RPMI7951 (cell line): ENCODE measurements at places on chromosomes 12 and 14. TPM values are rescaled to one million over a fixed set of nuclear protein-coding genes. Genes with fewer than 3 reads are reported as not detected.

GRCh38 chr14:61965030-61965745 lies 203.0 kb downstream of the SNAPC1 start:
- DNase-seq, result peak; percentile 59

GRCh38 chr14:99654235-99654985 lies 9.5 kb downstream of the HHIPL1 start:
- peak; percentile 57 for DNase-seq

DNA sequence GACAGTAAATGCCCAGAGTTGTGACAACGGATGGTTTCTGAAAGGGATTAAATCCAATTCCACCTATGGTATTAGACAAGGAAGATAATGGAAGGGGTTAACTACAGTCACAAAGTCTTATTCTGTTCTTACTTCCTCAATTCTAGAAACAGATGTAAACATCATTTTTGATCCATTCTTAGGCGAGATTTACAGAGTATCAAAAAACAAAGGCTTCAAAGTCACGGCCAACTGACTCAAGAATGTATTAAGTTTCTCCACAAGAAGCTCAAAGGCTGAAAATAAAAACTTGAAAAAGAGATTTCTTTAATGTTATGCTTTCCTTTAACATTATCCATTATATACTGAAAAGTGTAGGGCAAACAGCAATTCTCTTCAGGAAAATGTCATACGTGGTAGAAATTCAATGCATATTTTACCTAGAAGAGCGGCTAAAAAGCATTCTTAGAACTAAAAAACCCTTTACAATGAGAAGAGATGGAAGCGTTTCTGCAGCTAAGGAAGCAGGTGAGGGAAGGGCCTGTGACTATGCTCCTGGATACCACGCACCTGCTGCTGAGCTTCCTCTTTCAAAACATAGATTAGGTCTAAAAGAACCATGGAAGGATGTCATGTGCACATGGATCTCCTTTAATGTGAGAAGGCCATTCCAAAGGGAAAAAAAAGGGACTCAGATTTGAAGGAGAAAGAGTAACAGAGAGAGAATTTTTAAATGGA lies 185.8 kb downstream of the STXBP6 start:
- DNase-seq, result no peak

DNA sequence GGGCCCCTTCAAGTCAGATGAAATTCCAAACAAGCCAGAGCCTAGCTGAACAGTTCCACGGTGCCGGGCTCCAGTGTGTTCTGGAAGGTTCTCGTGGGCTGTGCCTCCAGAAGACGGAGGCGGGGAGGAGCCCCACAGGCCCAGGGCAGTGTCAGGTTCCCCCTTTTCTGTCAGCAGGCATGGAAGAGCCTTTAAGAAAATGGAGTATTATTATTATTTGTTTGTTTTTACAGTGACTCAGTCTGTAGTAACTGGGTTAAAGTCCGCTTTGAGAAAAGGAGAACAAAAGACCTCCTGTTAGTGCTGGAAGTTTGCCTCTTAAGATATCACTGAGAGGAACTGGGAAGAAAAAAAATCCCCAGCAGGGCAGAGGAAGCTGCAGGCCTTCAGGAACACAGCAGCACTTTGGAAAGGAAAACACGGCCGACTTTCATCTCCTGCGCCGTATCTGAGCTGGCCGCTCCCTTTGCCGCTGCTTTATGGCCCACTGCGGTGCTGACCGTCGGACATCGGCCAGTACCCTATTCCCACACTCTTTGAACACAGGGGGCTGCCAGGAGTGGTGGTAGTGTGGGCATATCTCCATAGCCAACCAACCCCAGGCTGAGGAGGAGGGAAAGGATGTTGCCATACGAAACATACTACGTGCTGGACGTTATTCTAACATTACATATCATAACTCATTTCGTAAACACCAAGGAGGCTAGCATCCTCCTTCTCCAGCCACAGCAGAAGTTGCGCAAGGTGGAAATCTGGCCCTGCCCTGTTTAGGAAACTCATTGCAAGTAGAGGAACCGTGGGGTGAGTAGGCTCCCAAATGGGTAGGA lies 194.0 kb downstream of the ZFP36L1 start:
- DNase-seq, result peak; percentile 93

DNA sequence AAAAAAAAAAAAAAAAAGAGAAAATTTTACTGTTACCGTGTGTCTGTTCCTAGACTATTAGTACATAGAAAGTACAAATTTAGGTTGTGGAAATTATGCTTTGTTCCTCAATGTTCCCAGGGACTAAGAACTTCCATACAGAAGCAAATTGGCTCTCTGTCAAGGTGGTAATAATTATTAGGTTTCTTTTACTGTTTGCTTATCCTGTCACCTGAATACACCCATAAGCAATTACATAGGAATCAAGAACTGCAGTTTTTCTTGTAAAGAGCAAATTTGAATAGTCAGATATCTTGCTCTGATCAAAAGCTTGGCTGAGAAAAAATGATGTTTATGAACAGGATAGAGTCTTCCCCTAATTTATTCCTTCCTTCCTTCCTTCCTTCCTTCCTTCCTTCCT lies 191.2 kb downstream of the AEBP2 start:
- no peak for DNase-seq

GRCh38 chr14:101369194-101369915 lies 191.9 kb upstream of the DIO3 start:
- DNase-seq, result no peak

DNA sequence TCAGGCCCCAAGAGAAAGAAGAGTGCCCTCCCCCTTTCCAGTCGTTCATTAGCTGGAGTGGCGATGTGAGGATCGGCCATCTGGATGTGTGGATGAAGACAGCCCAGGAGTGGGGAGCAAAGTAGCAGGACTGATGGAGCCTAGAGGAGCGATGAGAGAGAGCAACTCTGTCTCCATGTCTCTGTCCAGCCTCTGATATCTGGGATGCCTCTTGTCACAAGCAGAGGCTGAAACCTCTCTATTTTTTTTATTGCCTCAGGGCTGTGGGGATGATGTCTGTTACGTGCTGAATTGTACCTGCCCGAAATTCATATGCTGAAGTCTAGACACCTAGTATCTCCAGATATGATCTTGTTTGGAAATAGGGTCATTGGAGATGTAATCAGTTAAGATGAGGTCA lies 2.7 kb downstream of the SERPINA11 start:
- DNase-seq, result no peak

- peak; percentile 79 for DNase-seq
These were observed 644 bp downstream of the NAB2 start for GRCh38 chr12:57089271-57090245.

DNA sequence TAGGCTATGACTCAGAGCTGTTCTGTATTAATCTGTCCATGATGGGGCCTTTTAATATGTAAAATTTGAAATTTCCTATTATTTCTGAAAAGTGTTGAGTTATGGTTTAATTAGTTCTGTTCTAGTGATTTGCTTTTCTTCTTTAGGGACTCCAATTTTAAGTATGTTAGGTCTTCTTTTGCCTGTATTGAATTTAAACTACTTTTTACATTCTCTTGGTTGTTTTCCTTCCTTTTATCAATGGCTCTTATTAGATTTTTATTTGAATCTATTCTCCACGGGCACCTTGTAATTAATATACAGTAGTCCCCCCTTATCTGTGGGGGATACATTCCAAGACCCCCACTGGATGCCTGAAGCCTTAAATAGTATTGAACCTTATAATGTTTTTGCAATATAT lies 46.4 kb downstream of the DDHD1 start:
- DNase-seq, result no peak

GRCh38 chr14:84485036-84485435 lies 1044.9 kb upstream of the FLRT2 start:
- no peak for DNase-seq

- no peak for DNase-seq
These were observed 32.7 kb upstream of the VPS37B start for GRCh38 chr12:122928404-122929147.

GRCh38 chr14:95362138-95362494 lies 42.4 kb upstream of the CLMN start:
- no peak for DNase-seq

GRCh38 chr12:30909349-30910037 lies 17.1 kb upstream of the TSPAN11 start:
- no peak for DNase-seq

DNA sequence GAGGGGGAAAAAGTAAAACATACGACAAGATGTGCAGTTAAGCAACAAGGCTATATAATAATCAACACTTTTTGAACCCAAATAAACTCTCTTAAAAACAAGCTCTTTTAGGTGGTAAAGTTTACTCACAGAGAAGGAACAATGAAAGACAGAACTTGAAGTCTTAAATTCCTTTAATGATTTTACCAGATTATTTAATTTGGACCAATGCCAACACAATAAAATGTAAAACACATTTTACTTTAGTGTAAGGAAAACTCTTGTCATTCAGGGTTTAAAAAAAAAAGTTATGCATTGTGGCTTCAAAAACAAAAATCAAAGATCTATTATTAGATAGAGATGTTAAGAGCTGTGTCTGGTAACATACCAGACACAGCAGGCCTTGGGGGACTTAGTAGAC lies 13.1 kb downstream of the TSPAN8 start:
- DNase-seq, result no peak

GRCh38 chr14:96906434-96906833 lies 109.3 kb downstream of the VRK1 start:
- no peak for DNase-seq

- DNase-seq, result no peak
These were observed 15.3 kb downstream of the NOC4L start for GRCh38 chr12:132159555-132160003.

DNA sequence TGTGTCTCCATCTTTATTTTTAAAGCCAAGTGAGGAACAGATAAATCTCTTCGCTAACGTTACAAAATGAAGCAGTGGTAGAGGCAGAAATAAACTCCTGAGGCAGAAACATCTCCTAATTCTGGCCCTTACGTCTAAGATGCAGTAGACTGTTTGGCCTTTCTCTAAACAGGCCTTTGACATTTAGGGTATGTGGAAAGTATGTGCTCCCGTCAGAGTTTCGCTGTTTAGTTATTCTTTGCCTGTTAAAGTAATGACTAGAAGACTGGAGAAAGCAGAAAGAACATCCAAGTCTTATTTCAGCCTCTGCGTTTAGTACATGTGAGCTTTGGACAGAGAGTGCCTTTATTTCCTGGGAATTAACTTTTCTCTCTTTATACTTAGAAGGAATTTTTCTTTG lies 216.6 kb downstream of the RAD51B start:
- no peak for DNase-seq

GRCh38 chr14:96827290-96827689 lies 30.1 kb downstream of the VRK1 start:
- no peak for DNase-seq

- peak; percentile 79 for DNase-seq
These were observed 2.8 kb downstream of the FBXL14 start for GRCh38 chr12:1591543-1591942.

- no peak for DNase-seq
These were observed 77.5 kb upstream of the ATP2A2 start for GRCh38 chr12:110203546-110203945.

- DNase-seq, result peak; percentile 68
These were observed 3.6 kb downstream of the ZNF839 start for GRCh38 chr14:102323102-102323501.

GRCh38 chr14:105203057-105203531 lies 22.0 kb upstream of the NUDT14 start:
- peak; percentile 52 for DNase-seq

DNA sequence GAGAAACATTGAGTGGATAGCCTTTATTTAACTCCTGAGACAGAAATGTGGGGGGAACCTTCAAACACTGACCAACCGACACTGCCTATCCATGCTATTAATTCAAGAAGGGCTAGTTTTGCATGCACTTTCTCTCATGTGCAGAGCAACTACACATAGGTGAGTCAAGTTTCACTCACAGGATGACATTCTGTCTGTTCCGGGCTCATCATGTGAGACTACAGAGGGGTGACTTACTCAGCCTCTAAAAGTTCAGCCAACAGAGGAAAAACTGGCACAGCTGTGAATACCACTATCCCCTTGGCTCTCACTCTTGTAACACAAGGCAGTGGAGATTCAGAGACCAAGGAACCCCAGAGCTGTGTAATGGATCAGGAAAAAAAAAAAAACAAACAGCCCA lies 13.3 kb downstream of the BEST3 start:
- peak; percentile 79 for DNase-seq

DNA sequence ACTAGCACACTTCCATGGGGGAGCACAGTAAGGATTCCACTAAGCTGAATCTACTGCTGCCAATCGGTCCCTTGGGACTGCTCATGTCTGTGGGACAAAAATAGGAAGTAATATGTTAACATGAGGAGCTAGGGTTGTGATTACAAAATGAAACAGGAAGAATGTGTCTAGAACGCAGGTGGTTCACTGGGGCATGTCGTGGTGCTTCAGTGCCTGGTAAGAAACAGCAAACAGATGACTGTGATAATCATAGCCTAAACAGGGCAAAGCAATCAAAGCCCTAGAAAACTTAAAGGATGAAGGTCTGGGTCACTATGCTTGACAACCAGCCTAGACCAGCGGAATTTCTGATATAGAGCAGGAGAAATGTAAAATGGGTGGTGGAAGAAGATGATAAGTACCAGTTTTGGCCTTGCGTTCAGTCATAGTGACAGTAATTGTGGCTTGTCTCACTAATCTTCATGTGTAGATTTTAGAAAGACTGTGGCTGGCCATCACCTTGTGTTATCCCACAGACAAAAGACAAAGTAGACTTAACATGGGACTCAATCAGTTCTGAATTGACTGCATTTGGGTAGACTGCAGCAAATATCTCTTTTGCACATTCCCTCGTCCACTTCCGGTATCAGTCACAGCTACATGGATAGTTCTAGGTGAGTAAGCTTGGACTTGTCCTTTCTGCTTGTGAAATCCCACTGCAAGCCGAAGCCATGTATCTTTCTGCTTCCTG lies 51.4 kb downstream of the WASHC3 start:
- no peak for DNase-seq

GRCh38 chr14:20998139-20998538 lies 954 bp upstream of the SLC39A2 start:
- no peak for DNase-seq

DNA sequence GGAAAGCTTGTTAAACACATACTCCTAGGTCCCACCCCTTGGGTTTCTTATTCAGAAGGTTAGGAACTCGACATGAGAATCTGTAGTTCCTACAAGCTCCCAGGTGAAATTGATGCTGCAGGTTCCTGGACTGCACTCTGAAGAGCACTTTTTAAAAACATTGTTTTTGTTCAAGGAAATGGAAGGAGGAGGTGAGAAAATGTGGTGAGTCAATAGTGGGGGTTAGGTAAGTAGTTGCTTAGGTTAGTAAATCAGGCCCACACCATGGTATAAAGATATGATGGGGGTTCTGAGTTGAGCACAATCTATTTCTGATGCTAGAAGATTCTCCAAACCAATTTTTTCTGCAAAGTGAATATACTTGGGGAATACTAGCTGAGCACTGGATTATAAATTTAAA lies 450.3 kb downstream of the CCDC91 start:
- no peak for DNase-seq

GRCh38 chr12:105575235-105575634 lies 244.7 kb downstream of the C12orf75 start:
- DNase-seq, result no peak

GRCh38 chr12:122844366-122844971 lies 9.2 kb downstream of the HIP1R start:
- no peak for DNase-seq

- no peak for DNase-seq
These were observed 96.7 kb downstream of the SLC25A47 start for GRCh38 chr14:100419856-100420255.

GRCh38 chr14:61661471-61662400 lies 33.6 kb upstream of the HIF1A start:
- peak; percentile 9 for DNase-seq

Gene PTHLH
- 0.84 and 0.88 TPM in 2 replicates for total RNA-seq

Gene NR1H4
- total RNA-seq, result not detected in 2 replicates

Gene TMPRSS12
- total RNA-seq, result not detected in 2 replicates

Gene RHEBL1
- 6.7 and 13.2 TPM in 2 replicates for total RNA-seq

Gene CCDC196
- total RNA-seq, result not detected in 2 replicates

Gene POP5
- total RNA-seq, result 80.9 and 89.1 TPM in 2 replicates

Gene SYT1
- 3.5 and 5.9 TPM in 2 replicates for total RNA-seq

Gene NUP37
- 74.9 and 82.5 TPM in 2 replicates for total RNA-seq

Gene VAMP1
- 3.1 and 4.1 TPM in 2 replicates for total RNA-seq

Gene SDR9C7
- not detected in 2 replicates for total RNA-seq

Gene LETMD1
- 26.0 and 28.3 TPM in 2 replicates for total RNA-seq
